ENCODE measurements at places on chromosomes 2 and 18.

- no peak overlapping the region for H3K27ac ChIP-seq
- no peak overlapping the region for H3K4me3 ChIP-seq
- H3K27me3 ChIP-seq: peaks cover 25% of the 10 kb centered on the region
These were observed 162.0 kb upstream of the MSH6 start for GRCh38 chr2:47620770-47621437.

DNA sequence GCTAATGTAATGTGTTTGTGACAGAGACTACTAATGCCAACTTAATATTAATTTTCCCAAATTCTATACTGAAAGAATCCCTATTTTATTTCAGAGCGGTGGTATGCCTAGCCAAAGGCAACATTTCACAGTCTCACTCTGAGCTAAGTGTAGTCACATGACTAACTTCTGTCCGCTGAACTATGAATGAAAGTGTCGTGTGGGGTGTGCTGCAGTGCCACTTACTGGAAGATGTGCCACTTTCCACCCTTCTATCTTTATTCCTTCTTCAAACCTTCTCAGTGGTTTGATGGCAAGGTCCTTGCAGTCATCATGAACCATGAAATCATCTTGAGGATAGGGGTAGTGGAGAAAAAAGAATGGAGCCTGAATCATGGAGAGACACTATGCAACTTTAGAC is 47.3 kb upstream of the C1D start:
- 0 out of 2 replicates have a peak, but pooled peaks cover 3% of the 10 kb centered on the region for H3K36me3 ChIP-seq
- H3K27me3 ChIP-seq: no peaks in the 10 kb centered on the region
- H3K4me1 ChIP-seq: no peaks in the 10 kb centered on the region
- H3K27ac ChIP-seq: no peak overlapping the region

DNA sequence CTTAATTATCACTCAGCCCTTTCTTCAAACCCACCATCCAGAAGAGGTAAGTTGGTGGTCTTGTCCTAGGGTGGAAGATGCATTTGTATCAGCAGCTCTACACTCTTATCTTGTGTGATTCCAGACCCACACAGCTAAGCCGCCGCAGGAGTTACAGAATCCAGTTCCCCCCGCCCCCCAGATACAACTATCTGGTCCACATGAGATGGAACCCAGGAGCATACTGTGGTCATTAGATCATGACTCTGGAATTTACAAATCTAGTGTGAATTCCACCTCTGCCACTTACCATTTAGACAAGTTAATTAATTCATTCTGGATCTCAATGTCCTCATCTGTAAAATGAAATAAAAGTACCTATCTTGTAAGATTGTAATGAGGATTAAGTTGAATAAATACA is 486.4 kb downstream of the BCL11A start:
- peaks cover 75% of the 10 kb centered on the region for H3K27me3 ChIP-seq
- no peaks in the 10 kb centered on the region for H3K36me3 ChIP-seq

DNA sequence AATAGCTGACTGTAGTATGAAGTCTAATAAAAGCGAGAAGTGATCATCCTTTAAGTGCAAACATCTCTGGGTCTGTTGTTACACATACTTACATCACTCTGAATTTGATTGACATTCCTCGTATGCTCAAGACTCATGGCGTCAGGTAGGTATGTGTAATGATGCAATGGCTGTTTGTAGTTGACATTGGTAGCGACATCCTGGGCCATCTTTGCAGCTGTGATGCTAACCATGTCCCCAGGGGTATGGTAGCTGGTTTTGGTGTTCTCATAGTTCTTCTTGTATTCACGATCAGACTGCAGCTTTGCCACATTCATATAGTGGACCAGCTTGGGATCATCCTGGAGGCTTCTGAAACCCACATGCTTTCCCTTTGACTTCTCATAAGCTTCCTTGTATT is 62.0 kb downstream of the NEB start:
- DNase-seq: no peak
- H3K27me3 ChIP-seq: peaks cover 46% of the 10 kb centered on the region
- no peak overlapping the region for H3K4me3 ChIP-seq

DNA sequence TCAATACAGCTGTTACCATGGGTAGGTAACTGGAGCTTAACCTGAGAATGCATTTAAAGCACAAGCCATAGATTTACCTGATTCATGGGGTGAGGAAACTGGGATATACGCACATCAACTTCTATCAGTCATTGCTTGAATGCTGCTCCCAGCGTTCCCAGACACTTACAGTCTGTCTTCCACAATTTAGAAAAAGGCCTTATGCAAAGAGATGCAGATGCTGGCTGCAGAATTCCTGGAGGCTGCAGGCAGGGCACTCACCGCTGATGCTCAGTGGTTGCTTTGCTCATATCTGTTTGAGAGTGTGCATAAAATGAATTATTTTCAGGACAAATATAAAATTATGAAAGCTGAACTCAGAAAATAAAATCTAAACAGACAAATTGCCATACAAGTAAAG is 950.7 kb upstream of the PIK3C3 start:
- H3K36me3 ChIP-seq: no peaks in the 10 kb centered on the region
- DNase-seq: no peak
- H3K27me3 ChIP-seq: no peaks in the 10 kb centered on the region
- no peaks in the 10 kb centered on the region for H3K4me1 ChIP-seq
- no peak overlapping the region for H3K4me3 ChIP-seq

GRCh38 chr2:239236808-239237205 is 164.0 kb downstream of the HDAC4 start:
- H3K27me3 ChIP-seq: no peaks in the 10 kb centered on the region
- no peaks in the 10 kb centered on the region for H3K36me3 ChIP-seq
- no peak overlapping the region for H3K4me3 ChIP-seq
- H3K4me1 ChIP-seq: no peaks in the 10 kb centered on the region

DNA sequence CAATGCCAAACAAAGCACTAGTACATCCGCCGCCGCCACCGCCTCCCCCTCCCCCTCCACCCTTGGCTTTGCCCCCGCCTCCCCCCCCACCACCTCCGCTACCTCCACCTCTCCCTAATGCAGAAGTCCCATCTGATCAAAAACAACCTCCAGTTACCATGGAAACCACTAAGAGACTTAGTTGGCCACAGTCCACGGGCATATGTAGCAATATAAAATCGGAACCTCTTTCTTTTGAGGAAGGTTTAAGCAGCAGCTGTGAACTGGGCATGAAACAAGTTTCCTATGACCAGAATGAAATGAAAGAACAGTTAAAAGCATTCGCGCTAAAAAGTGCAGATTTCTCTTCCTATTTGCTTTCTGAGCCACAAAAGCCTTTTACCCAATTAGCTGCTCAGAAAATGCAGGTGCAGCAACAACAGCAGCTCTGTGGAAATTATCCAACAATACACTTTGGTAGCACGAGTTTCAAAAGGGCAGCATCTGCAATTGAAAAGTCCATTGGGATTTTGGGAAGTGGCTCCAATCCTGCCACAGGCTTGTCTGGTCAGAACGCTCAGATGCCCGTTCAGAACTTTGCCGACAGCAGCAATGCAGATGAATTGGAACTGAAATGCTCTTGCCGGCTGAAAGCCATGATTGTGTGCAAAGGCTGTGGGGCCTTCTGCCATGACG is 168.0 kb downstream of the ASXL3 start:
- no peaks in the 10 kb centered on the region for H3K36me3 ChIP-seq
- no peak overlapping the region for H3K27ac ChIP-seq
- no peaks in the 10 kb centered on the region for H3K4me1 ChIP-seq
- H3K27me3 ChIP-seq: no peaks in the 10 kb centered on the region

- DNase-seq: no peak
- no peak overlapping the region for H3K27ac ChIP-seq
- no peak overlapping the region for H3K4me3 ChIP-seq
- H3K27me3 ChIP-seq: no peaks in the 10 kb centered on the region
- no peaks in the 10 kb centered on the region for H3K36me3 ChIP-seq
- peaks cover 14% of the 10 kb centered on the region for H3K4me1 ChIP-seq
These were observed 36.6 kb upstream of the TCF7L1 start for GRCh38 chr2:85096616-85097015.

- no peak overlapping the region for H3K27ac ChIP-seq
- no peaks in the 10 kb centered on the region for H3K36me3 ChIP-seq
- DNase-seq: no peak
These were observed 6.0 kb upstream of the ROCK1 start for GRCh38 chr18:21117409-21118131.

DNA sequence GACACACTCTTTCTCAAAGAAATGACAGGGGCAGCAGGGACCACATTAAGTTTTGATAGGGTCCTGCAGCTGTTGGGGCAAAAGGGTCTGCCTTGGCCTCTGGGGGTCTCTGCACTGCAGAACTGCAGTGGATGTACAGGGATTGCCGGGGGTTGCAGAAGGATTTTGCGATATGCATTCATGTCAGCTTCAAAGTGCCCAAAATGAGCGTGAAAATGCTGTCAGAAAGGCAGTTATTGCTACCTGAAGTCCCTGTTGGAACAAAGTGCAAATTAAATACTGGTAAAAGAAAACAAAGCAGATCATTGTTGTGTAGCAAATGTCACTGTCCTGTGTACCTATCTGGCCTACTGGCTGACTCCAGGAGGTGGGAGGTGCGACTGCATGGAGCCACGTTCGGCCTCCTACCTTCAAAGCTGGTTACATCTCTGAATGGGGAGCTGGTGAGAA is 78.8 kb upstream of the MAP4K3 start:
- no peak for DNase-seq
- H3K4me3 ChIP-seq: no peak overlapping the region
- H3K4me1 ChIP-seq: peaks cover 34% of the 10 kb centered on the region
- H3K36me3 ChIP-seq: no peaks in the 10 kb centered on the region
- H3K27ac ChIP-seq: no peak overlapping the region

DNA sequence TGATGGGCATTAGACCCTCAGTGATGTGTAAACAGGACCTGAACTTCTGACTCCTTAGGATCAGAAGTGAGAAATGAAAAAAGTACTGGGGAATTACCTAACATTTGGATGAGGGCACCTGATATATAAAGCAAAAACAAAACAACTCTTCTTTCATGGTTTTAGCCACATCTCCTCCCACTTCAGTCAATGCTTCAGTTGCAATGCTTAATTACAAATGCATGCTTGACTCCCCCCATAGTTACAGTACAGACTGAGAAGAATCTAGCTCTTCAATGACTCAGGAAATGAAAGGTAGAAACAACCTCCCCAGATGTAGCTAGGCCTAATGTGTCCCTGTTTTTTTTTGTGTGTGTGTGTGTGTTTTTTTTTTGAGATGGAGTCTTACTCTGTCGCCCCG is 276.8 kb upstream of the POU3F3 start:
- H3K36me3 ChIP-seq: no peaks in the 10 kb centered on the region
- no peak overlapping the region for H3K27ac ChIP-seq
- no peaks in the 10 kb centered on the region for H3K4me1 ChIP-seq

DNA sequence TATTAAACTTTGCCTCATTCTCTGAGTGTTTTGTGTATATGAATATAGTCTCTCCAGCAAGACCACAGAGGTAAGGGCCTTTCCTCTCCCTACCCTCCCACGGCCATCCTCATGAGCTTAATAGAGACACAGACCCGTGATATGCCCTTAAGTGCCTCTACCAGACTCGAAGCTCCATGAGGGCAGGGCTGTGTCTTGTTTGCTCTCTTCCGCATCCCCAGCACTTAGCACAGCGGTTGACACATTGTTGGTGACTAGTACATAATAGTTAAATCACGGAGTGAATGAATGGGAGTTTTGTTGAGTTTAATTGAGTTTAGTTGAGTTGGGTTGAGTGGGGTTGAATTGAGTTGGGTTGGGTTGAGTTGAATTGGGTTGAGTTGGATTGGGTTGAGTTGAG is 122.3 kb downstream of the ZFP36L2 start:
- no peaks in the 10 kb centered on the region for H3K27me3 ChIP-seq
- H3K4me3 ChIP-seq: no peak overlapping the region
- peaks cover 26% of the 10 kb centered on the region for H3K4me1 ChIP-seq
- no peak for DNase-seq
- no peak overlapping the region for H3K27ac ChIP-seq
- no peaks in the 10 kb centered on the region for H3K36me3 ChIP-seq

GRCh38 chr2:159722580-159722979 is 10.3 kb downstream of the MARCHF7 start:
- H3K27me3 ChIP-seq: no peaks in the 10 kb centered on the region
- DNase-seq: no peak
- H3K4me3 ChIP-seq: no peak overlapping the region
- peaks cover 55% of the 10 kb centered on the region for H3K36me3 ChIP-seq

GRCh38 chr2:156322051-156322685 is 10.4 kb downstream of the NR4A2 start:
- H3K27ac ChIP-seq: no peak overlapping the region
- H3K27me3 ChIP-seq: no peaks in the 10 kb centered on the region
- H3K4me3 ChIP-seq: no peak overlapping the region
- no peaks in the 10 kb centered on the region for H3K36me3 ChIP-seq
- no peaks in the 10 kb centered on the region for H3K4me1 ChIP-seq

DNA sequence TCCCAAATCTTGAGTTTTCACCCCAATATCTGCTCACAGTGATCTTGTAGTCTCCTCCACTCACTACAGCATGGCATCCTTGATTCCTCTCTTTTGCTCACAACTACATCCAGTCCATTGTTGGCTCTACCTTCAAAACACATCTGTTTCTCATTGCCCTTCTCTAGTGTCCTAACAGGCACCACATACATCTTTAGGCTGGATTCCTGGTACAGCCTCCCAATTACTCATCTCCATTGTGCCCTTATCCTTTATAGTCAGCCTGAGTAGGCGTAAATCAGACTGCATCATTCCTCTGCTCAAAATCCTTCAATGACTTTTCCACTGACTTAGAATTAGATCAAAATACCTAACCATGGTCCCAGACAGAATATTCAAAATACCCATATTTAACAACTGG is 10.7 kb upstream of the TAF1B start:
- peaks cover 12% of the 10 kb centered on the region for H3K4me1 ChIP-seq
- no peak overlapping the region for H3K4me3 ChIP-seq
- no peak overlapping the region for H3K27ac ChIP-seq

DNA sequence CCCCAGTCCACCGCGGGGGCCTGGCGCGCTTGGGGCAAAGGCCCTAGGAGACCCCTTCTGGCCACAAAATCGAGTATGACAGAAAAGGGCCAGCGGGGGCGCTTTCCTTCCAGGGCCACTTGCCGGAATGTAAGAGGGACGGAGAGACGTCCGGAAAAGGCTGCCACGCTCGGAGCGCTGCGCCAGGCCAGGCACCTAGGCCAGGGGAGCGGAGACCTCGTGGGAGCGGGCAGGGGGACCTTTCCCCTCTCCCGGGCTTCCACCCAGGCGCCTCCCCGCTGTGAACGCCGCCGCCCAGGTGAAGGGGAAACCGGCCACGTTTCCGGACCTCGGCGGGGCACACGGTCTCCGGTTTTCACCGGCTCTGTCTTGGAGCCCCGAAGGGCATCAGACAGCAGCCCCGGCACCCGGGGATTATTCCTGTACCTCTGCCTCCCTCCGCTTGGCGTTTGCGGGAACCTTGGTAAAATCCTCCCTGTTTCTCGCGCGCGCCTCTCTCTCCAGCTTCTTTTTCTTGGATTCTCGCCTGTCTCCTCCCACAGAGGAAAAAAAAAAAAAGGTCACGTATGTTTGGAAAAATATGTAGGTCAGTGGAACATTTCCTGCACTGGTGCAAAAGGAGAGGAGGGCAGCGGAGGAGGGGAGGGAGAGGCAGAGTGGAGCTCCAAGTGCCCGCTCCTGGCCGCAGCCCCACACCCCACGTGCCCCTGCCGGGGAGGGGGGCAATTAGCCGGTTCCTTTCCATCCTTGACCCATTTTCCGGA is 1.2 kb upstream of the NPAS2 start:
- 0 out of 2 replicates have a peak, but pooled peaks cover under 1% of the 10 kb centered on the region for H3K36me3 ChIP-seq
- H3K27me3 ChIP-seq: no peaks in the 10 kb centered on the region
- H3K4me3 ChIP-seq: peak overlapping the region; percentile 76
- peak overlapping the region; percentile 93 for H3K27ac ChIP-seq
